ENCODE measurements at places on chromosomes 1 and 21. TPM values are rescaled to one million over a fixed set of nuclear protein-coding genes. Genes with fewer than 3 reads are reported as not detected.

RNU1-3 gene
- total RNA-seq = 3,022 TPM

EFCAB14 gene
- 19.8 TPM for total RNA-seq

WNT2B gene
- total RNA-seq = 1.2 TPM

KCNJ15 gene
- total RNA-seq = 23.1 TPM

FAM151A gene
- not detected for total RNA-seq

KIAA0040 gene
- 0.47 TPM for total RNA-seq

PBX1 gene
- 35.6 TPM for total RNA-seq

PTPRU gene
- total RNA-seq = 7.2 TPM

SLFNL1 gene
- 0.35 TPM for total RNA-seq

LRRIQ3 gene
- 0.35 TPM for total RNA-seq

NRAS gene
- total RNA-seq = 45.2 TPM

KIF2C gene
- total RNA-seq = 1.8 TPM

MSH4 gene
- total RNA-seq = 0.35 TPM

CFHR2 gene
- total RNA-seq = not detected

ANXA9 gene
- total RNA-seq = 0.08 TPM

ZSWIM5 gene
- 0.68 TPM for total RNA-seq

ST7L gene
- 8.8 TPM for total RNA-seq

SPATA1 gene
- total RNA-seq = 0.15 TPM

ILDR2 gene
- total RNA-seq = under 0.01 TPM

CR1L gene
- not detected for total RNA-seq

RASSF5 gene
- 0.30 TPM for total RNA-seq

ITLN2 gene
- total RNA-seq = 1.5 TPM

LUZP1 gene
- 26.9 TPM for total RNA-seq

LORICRIN gene
- total RNA-seq = not detected

AADACL4 gene
- total RNA-seq = not detected

KMO gene
- not detected for total RNA-seq

LRRC38 gene
- 0.38 TPM for total RNA-seq

MAP7D1 gene
- total RNA-seq = 45.4 TPM

BARHL2 gene
- not detected for total RNA-seq

NECTIN4 gene
- 2.3 TPM for total RNA-seq

RGS16 gene
- total RNA-seq = 0.30 TPM

PPFIA4 gene
- total RNA-seq = 22.6 TPM

CFAP107 gene
- not detected for total RNA-seq

ZFYVE9 gene
- total RNA-seq = 19.9 TPM

FAM72D gene
- total RNA-seq = 0.68 TPM

UBL4B gene
- total RNA-seq = not detected

SELENBP1 gene
- 34.8 TPM for total RNA-seq

TINAGL1 gene
- 278 TPM for total RNA-seq

RGS18 gene
- total RNA-seq = not detected

SIM2 gene
- 3.6 TPM for total RNA-seq

IPP gene
- 8.3 TPM for total RNA-seq

AQP10 gene
- total RNA-seq = 0.12 TPM

CRB1 gene
- total RNA-seq = 0.12 TPM

COL8A2 gene
- total RNA-seq = 5.0 TPM

GJA9 gene
- total RNA-seq = 0.12 TPM

RGS1 gene
- total RNA-seq = not detected

NMNAT2 gene
- total RNA-seq = 2.2 TPM

ZCCHC17 gene
- 39.4 TPM for total RNA-seq

PLCH2 gene
- not detected for total RNA-seq

HCN3 gene
- 0.53 TPM for total RNA-seq

UTS2 gene
- total RNA-seq = not detected

TGFB2 gene
- 85.8 TPM for total RNA-seq

TLCD4 gene
- under 0.01 TPM for total RNA-seq

AADACL3 gene
- total RNA-seq = not detected

GSTM1 gene
- total RNA-seq = 6.1 TPM
